ENCODE measurements at places on chromosomes 16 and 17. TPM values are rescaled to one million over a fixed set of nuclear protein-coding genes. Genes with fewer than 3 reads are reported as not detected.

SEPTIN12 gene
- not detected for total RNA-seq

MAPK7 gene
- 15.3 TPM for total RNA-seq

CCL3 gene
- 0.98 TPM for total RNA-seq

SLC16A6 gene
- total RNA-seq = 4.8 TPM

- DNase-seq = no peak
These were observed 256.1 kb downstream of the IRX3 start for GRCh38 chr16:54030451-54030850.

GRCh38 chr17:17435323-17435722 lies 41.5 kb upstream of the MED9 start:
- DNase-seq = no peak

- no peak for DNase-seq
These were observed 98.7 kb downstream of the NPIPB11 start for GRCh38 chr16:29307598-29308507.

GRCh38 chr16:59060207-59060606 lies 326.1 kb upstream of the GOT2 start:
- no peak for DNase-seq

- DNase-seq = no peak
These were observed 19.7 kb downstream of the DHRS7B start for GRCh38 chr17:21146362-21147015.

GRCh38 chr16:56211435-56211981 lies 20.2 kb downstream of the GNAO1 start:
- DNase-seq = no peak

DNA sequence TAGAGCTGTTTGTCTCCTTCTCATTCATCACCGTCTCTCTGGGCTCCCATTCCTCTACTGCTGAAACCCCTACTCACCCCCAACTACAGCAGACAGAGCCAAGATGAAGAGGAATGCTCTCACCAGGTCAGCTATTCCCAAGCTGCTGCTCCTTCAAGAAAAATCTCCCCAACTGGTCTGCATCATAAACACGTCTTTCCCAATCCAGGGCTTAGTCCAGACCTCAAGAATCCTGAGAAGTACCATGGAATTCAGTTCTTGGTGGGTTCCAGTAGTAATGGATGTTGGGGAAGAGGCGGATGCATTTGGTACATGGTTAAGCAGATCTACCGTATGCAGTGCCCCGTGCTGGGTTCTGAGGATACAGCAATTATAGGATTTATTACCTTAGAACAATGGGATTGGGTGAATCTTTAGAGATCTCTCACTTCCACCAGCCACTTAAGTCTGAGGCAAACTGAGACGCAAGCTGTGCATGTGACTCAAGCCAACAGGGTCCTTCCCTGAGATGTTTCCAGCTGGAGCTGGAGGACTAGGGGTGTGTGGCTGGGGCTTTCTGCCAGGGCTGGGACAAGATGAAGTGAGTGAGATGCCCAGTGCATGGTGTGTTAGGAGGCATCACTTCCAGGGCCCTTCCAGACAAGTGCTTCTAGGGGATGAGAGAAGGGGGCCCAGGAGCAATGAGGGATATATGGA lies 232.7 kb upstream of the CDH5 start:
- DNase-seq = no peak

- DNase-seq = no peak
These were observed 411.0 kb downstream of the CPPED1 start for GRCh38 chr16:12392585-12393091.

Measured in HCT116 (cell line).